ENCODE measurements at places on chromosomes 5 and 9. TPM values are rescaled to one million over a fixed set of nuclear protein-coding genes. Genes with fewer than 3 reads are reported as not detected.

The PCDHGA12 gene
- 14.4 TPM for total RNA-seq

The PCDHB3 gene
- 0.72 TPM for total RNA-seq

The CER1 gene
- 3.9 TPM for total RNA-seq

The KIAA0825 gene
- total RNA-seq: 17.3 TPM
